ENCODE measurements at places on chromosomes 11 and 22.
A peak's percentile ranks its signal among the peaks of the same experiment; 100 is the strongest.

DNA sequence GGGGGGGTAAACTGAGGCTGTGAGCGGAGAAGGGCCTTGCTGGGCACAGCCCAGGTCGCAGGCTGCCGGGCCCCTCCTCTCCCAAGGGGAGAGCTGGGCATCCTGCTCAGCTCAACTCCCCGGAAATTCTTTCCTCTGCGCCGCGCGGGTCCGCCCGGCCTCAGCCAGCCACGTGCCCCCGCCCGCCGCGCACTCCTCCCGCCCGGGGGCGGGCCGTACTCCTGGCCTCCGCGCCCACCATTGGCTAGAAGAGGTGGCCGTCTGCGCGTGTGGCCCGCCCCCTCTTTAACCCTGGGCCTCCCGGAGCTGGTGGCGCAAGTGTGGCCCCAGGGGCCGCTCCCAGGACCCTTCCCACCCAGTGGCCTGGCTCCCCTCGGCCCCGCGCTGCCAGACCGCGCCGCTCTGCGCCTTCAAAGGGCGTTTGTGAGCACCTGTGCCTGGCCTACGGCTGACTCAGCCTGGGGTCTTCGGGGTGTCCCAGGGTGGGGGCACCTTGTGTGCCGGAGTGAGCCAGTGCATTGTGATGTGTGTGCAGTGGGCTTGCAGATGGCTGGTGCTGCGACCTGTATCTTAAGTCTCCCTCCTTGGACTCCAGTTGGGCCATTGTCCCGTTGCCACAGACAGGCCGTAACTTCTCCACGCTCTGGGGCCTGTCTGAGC is 2.0 kb downstream of the MRGPRF start:
- no peaks in the 10 kb centered on the region for H3K27me3 ChIP-seq
- no peaks in the 10 kb centered on the region for H3K36me3 ChIP-seq
- peaks cover 50% of the 10 kb centered on the region for H3K4me1 ChIP-seq
- DNase-seq = peak; percentile 47
- H3K4me3 ChIP-seq = peak overlapping the region; percentile 39

DNA sequence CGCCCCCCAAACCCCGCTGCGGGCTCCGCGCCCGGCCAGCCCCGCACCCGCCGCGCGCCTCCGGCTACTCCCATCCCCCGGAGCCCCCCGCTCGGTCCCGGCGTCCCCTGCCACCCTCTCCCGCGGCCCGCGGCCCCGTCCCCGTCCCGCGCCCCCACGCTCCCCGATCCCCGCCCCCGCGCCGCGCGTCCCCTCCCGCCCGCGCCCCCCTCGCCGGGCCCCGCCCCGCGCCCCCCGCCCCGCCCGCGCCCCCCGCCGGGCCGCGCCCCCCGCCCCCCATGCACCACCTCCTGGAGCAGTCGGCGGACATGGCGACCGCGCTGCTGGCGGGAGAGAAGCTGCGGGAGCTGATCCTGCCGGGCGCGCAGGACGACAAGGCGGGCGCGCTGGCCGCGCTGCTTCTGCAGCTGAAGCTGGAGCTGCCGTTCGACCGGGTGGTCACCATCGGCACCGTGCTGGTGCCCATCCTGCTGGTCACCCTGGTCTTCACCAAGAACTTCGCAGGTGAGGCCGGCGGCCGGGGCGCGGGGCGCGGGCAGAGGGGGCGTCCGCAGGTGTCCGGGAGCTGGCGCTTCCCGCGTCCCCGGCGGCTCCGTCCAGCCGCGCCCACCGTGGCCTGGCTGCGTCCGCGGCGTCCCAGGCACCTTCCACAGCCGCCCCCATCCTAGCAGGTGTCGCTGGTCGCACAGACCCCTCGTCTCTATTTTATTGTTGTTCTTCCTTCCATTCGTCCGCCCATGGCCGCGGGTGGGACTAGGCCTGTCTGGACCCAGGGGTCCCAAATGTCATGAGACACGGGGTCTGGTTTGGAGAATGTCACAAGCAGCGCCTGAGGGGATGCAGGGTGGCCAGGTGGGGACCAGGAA is at the start of gene PANX2:
Gene PANX2, plus strand, starts transcription at position 279 of the 866 bp plus-strand sequence. Its CDS starts 0 bp downstream, at position 279.
- H3K4me3 ChIP-seq = peak within 1 kb of the TSS; percentile 37
- H3K27me3 ChIP-seq = no peaks in the 10 kb centered on the region
- no peak for DNase-seq
- H3K4me1 ChIP-seq = no peaks in the 10 kb centered on the region

DNA sequence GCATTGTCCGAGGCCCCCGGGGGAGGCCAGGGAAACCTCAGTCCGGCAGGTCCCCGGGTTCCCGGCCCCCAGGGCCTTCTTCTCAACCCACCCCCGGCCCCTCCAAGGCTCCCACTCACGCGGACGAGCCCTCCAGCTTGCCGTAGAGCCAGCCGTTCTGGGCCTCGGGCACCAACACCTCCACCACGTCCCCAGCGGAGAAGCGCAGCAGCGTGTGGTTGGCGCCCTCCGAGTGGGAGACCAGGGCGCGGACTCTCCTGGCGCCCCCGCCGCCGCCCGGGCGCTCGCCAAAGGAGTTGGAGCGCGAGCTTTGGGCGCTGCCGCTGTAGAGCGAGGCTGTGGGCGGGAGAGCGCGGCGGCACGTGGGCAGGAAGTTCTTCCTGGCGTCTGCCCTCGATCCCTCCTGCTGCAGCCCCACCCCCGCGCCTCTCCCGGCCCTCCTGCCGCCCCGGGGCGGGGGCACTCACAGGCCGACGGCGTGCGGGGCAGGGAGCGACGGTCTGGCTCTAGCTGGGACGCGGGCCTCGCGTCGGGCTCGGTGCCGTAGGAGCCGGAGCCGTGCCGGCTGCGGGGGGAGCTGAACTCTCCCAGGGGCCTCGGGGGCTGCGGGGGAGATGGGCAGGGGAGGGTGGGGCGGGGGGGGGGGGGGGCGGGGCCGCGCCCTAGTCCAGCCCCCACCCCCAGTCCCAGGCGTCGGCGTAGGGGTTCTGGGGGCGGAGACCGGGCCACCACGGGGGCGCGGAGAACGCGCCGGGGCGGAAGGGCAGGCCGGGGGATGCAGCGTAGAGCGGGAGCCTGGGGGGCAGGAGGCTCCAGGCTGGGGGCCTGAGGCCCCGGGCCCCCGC is 4.9 kb upstream of the SLC16A8 start:
- H3K27me3 ChIP-seq = no peaks in the 10 kb centered on the region
- no peak for DNase-seq

DNA sequence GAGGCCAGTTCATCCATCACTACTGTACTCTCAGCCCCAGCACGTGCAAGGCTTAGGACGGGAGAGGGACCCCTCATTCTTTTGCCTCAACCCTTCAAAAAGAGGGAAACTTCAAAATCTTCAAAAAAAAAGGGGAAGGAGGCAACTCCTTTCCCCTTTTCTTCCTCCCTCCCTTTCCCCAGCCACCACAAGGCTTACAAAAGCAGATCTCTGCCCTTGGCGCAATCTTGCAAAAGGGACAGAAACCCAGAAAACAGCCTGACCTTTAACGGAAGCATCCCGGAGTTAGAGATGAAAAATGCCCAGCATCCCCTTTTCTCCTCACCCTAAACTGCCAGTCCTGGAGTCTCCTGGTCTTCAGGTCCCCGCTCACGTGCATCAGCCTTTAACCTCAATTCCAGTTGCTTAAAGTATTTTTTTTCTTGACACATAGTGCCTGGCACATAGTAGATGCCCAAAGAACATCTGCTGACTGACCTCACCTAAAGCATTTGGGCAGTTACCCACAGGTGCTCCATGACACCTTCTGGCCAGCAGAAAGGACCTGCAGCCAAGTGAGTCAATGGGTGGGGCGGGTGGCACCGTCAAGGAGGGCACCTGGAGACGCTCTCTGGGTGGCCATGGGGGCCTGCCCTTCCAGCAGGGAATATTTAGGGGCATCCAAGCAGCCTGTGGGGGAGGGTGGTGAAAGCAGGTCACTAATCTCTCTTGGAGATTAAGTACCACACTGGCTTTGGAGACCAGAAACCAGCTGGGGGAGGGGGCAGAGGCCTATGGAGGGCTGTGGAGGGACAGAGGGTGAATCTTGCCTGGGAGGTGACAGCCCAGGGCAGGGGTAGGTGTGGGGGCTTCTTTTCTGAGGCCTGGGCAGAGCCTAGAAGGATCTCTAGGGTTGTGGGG is 16.3 kb downstream of the NECTIN1 start:
- no peaks in the 10 kb centered on the region for H3K36me3 ChIP-seq
- H3K27ac ChIP-seq = no peak overlapping the region
- DNase-seq = no peak
- no peaks in the 10 kb centered on the region for H3K27me3 ChIP-seq
- H3K4me1 ChIP-seq = peaks cover 6% of the 10 kb centered on the region

DNA sequence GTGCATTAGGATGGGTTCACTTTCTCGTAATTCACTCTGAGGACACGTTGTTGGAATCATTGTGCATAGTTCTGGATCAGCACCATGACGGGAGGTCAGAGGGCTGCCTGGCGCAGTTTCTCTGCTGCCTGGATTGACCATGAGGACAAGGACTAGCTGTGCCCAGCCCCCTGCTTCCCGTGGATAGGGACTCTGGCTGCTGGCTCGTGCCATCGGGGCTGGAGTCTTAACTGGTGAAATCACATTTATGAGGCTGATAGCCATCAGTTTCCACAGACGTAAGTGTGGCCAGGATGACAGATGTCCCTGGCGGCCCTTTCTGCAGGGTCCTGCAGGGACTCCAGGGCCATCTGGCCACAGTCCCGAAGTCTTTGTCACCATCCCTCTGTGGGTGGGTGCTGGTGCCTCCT is 24.1 kb upstream of the GRAMD4 start:
- H3K4me1 ChIP-seq = peaks cover 20% of the 10 kb centered on the region
- no peaks in the 10 kb centered on the region for H3K36me3 ChIP-seq
- no peak for DNase-seq
- H3K4me3 ChIP-seq = no peak overlapping the region
- no peak overlapping the region for H3K27ac ChIP-seq
- no peaks in the 10 kb centered on the region for H3K27me3 ChIP-seq

GRCh38 chr11:103529181-103529684 is 420.0 kb downstream of the DYNC2H1 start:
- DNase-seq = no peak
- H3K36me3 ChIP-seq = no peaks in the 10 kb centered on the region
- no peaks in the 10 kb centered on the region for H3K27me3 ChIP-seq
- H3K4me1 ChIP-seq = peaks cover 27% of the 10 kb centered on the region
- no peak overlapping the region for H3K27ac ChIP-seq
- H3K4me3 ChIP-seq = no peak overlapping the region

DNA sequence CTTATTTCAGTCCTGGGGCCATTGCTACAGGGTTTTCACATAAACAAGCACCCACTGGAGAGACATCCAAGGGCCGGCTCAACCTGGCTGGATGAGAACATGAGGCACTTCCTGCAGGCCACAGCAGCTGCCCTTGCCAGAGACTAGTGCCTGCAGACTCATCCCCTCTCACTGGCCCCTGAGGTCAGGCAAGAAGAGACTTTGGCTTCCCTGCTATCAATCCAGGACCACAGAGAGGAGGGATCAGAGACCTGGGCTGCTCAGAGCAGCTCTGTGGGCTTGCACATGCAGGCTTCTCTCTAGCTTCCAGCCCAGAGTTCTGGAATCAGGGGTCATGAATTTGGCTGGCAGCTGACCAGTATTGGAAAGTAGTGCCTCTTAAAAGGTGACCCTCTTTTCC is 79.5 kb downstream of the CABIN1 start:
- H3K36me3 ChIP-seq = peaks cover 34% of the 10 kb centered on the region
- no peak overlapping the region for H3K27ac ChIP-seq
- no peak for DNase-seq
- H3K4me1 ChIP-seq = no peaks in the 10 kb centered on the region
- no peak overlapping the region for H3K4me3 ChIP-seq

DNA sequence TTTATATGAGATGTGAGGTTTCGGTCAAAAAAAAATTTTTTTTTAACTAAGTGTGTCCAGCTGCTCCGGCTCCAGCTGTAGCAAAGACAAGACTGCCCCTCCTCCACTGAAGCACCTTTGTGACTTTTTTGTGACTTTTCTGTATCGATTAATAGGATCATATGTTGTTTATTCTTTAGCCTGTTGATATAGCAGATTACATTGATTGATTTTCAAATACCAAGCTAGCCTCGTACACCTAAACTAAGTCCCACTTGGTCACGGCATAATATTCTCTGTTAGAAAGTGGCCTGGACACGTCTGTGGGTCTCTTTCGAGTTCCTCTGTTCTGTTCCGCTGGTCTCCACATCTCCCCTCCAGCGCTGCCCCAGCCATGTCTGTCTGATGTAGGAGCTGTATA is 126.8 kb downstream of the IGLL1 start:
- no peak for DNase-seq
- H3K4me3 ChIP-seq = no peak overlapping the region
- H3K27me3 ChIP-seq = no peaks in the 10 kb centered on the region
- H3K36me3 ChIP-seq = no peaks in the 10 kb centered on the region

GRCh38 chr11:2443881-2444820 is at the start of gene TRPM5:
TRPM5 (minus strand) TSS chr11:2444514; CDS start chr11:2423036, 21,478 bp downstream.
- peak; percentile 7 for DNase-seq
- H3K36me3 ChIP-seq = no peaks in the 10 kb centered on the region
- peak within 1 kb of the TSS; percentile 24 for H3K27ac ChIP-seq

- H3K4me1 ChIP-seq = no peaks in the 10 kb centered on the region
- DNase-seq = no peak
- H3K4me3 ChIP-seq = no peak overlapping the region
- H3K27ac ChIP-seq = no peak overlapping the region
- H3K27me3 ChIP-seq = no peaks in the 10 kb centered on the region
- no peaks in the 10 kb centered on the region for H3K36me3 ChIP-seq
Observed at GRCh38 chr11:29989174-29989970, 27.5 kb downstream of the KCNA4 start.

DNA sequence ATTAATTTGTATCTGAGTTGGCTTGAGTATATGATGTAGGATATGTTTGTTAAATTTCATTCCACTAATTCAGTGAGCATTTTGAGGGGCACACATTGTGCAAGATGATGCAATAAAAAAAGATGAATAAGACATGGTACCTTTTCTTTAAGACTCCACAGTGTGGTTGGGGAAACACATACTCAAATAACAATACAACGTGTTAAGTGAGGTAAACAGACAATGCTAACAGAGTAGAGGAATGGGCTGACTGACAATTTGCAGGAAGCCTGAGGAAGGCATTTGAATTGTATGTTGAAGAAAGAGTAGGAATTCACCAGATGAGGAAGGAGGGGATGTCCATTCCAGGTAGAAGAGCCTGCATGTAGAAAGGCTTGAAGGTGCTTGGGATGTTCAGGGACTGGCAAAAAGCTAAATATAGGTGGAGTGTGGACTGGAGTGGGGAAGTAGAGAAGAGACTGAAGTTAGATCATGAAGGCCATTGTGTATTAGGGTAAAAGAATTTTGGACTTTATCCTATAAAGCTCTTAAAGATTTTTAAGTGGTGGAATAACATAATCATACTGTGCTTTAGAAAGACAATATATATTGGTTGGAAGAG is 6.8 kb downstream of the RNF169 start:
- H3K4me3 ChIP-seq = no peak overlapping the region
- peaks cover 18% of the 10 kb centered on the region for H3K4me1 ChIP-seq
- H3K27me3 ChIP-seq = no peaks in the 10 kb centered on the region
- no peaks in the 10 kb centered on the region for H3K36me3 ChIP-seq
- no peak overlapping the region for H3K27ac ChIP-seq

GRCh38 chr11:61542705-61543104 is 34.2 kb downstream of the LRRC10B start:
- no peak for DNase-seq
- no peaks in the 10 kb centered on the region for H3K27me3 ChIP-seq
- H3K4me1 ChIP-seq = peaks cover 23% of the 10 kb centered on the region
- no peak overlapping the region for H3K4me3 ChIP-seq

GRCh38 chr11:34810107-34810562 is 106.0 kb downstream of the APIP start:
- DNase-seq = no peak
- H3K27ac ChIP-seq = no peak overlapping the region
- no peaks in the 10 kb centered on the region for H3K4me1 ChIP-seq
- H3K36me3 ChIP-seq = no peaks in the 10 kb centered on the region
